ENCODE measurements at places on chromosomes 16 and 17.

GRCh38 chr16:3642397-3643094 is 11.9 kb upstream of the DNASE1 start:
- DNase-seq = no peak

- DNase-seq = no peak
These were observed 149.3 kb downstream of the IRF8 start for GRCh38 chr16:86048221-86048620.

- no peak for DNase-seq
These were observed 276.7 kb downstream of the PARN start for GRCh38 chr16:14353340-14353739.

- no peak for DNase-seq
These were observed 20.4 kb upstream of the MRPS23 start for GRCh38 chr17:57870283-57870635.

- no peak for DNase-seq
These were observed 4.8 kb downstream of the MSI2 start for GRCh38 chr17:57261084-57261461.

DNA sequence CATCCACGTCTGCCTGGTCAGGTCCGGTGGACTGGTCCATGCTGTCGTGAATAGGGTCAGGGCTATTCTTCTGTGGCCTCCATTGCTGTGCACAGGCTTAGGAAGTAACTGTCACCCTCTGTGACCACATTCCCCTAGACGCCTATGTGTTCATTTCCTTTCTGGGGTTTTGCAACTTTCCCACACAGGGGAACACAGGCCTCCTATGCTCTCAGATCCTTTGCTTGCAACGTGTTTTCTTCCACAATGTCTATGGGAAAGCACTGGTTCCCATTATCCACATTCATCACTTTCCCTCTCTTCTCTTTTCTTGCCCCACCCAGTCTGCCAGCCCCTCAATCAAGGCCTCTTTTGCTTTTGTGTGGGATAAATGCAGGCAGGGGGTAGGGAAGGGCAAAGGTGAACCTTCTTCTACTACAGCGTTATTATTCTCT is 43.2 kb upstream of the DNAJA2 start:
- peak; percentile 3 for DNase-seq

DNA sequence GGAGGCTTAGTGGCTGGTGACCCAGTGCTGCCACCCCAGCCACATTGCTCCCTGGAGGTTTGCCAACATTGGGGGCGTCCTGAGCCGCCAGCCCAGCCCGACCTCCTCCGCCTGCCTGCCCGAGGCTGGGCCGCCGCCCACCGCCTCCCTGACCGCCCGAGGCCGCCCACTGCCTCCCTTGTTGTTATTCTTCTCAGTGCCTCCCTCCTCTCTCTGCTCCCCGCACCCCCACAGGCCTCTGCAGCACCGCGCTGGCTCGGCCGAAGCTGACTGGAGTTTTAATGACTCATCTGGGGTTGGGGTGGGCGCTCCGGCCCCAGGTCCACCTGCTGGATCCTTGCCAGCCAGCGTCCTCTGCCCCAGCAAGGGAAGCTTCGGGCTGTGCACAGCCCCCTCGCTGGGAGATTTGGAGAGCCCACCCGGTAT is 102.5 kb downstream of the RBFOX3 start:
- DNase-seq = no peak

GRCh38 chr17:19678581-19679453 is 30.3 kb downstream of the ALDH3A2 start:
- no peak for DNase-seq

- no peak for DNase-seq
These were observed 250.8 kb downstream of the RBFOX1 start for GRCh38 chr16:7583396-7583795.

GRCh38 chr17:57810721-57811637 is 38.9 kb downstream of the MRPS23 start:
- no peak for DNase-seq

GRCh38 chr16:86531191-86531545 is 20.8 kb downstream of the FOXF1 start:
- no peak for DNase-seq

DNA sequence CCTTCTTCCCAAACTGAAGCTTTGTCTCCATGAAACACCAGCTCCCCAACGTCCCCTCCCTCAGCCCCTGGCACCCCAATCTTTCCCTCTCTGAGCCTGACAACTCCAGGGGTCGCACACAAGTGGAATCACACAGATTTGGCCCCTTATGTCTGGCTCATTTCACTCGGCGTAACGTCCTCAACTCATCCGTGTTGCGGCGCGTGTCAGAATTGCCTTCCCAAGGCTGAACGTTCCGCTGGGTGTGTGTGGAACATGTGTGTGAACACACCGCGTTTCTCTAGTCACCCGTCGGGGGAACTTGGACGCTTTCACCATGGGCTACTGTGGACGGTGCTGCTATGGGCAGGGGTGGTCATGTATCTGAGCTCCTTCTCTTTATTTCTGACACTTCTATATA is 45.0 kb downstream of the TBC1D16 start:
- DNase-seq = no peak

DNA sequence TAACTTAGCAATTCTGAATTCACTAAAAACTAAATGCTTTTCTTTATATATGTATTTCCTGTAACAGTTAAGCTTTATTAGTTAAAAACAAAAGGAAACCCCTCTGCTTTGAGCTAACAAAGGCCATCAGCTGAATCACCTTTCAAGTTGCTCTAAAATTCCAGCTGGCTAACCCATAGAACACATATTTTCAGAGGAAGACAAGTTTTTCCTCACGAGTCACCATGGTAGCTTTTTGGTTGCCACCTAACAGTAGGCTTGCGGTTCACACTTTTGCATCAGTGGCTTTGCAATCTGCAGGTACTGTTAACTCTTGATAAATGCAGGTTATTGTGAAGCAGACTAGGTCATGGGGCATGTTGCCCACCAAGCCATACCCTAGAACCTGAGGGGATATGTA is 57.6 kb upstream of the IRX5 start:
- DNase-seq = no peak

- DNase-seq = no peak
These were observed 119.5 kb downstream of the IRF8 start for GRCh38 chr16:86018487-86018886.

DNA sequence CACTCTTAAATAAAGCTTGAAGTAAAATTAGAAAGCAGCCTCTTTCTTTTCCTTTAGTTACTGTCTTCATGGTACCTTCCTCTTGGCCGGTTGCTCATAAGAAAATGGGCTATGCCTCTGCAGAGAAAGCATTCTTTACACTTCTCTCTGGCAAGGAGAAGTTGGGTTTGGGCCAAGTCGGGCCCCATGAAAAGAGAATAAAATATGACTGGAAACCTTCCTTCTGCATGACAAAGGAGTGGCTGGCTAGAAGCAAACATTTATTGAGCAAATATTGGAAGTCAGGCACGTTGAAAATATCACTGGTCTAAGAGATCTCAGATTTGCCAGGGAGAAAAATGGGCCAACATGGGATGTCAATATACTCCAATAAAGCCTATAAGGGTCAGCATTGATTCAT is 126.1 kb downstream of the CA10 start:
- no peak for DNase-seq

GRCh38 chr17:82021107-82021899 is 1.4 kb downstream of the CENPX start:
- DNase-seq = peak; percentile 75

- no peak for DNase-seq
These were observed 23.3 kb downstream of the SLC38A7 start for GRCh38 chr16:58661199-58661830.

GRCh38 chr17:7887482-7888183 is 956 bp upstream of the CHD3 start:
- DNase-seq = peak; percentile 95

DNA sequence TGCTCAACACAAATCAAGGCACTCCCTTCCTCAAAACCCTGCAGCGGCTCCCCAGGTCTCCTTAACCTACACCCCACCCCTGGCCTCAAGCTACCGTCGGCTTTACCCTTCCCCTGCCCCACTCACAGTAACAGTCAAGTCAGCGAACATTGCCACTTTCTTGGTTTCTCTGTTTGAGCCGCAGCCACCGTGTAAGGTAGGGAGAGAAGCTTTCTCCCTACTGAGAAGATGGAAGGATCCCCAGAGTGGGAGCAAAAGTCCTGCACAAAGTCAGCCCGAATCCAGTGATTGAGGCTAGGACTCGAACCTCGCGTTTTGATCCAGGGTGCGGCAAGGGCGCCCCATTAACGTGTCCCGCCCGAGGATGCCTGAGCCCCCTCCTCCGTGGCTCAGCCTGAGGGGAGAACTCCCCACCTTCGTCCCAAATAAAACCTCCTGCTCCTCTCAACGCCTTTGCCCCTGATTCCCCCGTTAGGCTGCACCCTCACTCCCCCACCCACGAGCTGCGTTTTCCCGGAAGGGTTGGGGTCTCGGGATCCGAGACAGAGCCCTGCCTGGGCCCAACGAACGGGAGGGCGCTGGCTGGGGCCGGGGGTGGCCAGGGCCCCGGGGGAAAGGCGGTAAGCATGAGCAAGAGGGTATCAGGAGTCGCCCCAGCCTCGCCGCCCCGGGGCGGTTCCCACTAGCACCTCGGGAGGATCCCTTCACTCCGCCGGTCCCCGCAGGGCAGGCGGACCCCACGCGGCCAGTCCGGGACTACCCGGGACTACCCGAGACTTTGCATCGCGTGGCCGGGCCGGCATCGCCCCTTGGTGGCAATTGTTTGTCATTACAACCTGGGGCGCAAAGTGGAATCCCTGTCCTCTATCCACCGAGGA is 9.9 kb upstream of the NAGS start:
- peak; percentile 75 for DNase-seq

- DNase-seq = no peak
These were observed 808 bp upstream of the BAHCC1 start for GRCh38 chr17:81394377-81394920.
